ENCODE measurements at places on chromosomes 13 and 19.

GRCh38 chr19:44939668-44940067 is 2.4 kb upstream of the APOC4 start:
- DNase-seq = no peak

DNA sequence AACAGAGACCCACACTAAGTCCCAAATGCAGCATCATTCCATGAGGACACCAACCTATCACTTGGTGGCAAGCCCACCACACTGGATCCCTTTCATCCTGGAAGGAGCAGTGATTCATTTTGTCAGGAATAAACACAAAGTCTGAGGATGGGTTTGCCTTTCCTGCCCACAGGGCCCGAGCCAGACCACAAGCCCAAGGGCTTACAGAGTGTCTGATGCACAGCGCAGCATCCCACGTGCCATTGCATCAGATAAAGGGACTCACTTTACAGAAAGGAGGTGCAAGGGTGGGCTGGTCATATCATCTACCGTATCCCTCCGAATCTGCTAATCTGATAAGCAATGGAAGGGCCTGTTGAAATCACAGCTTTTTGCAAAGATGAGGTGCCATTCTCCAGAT is 12.2 kb upstream of the KCTD15 start:
- no peak for DNase-seq

GRCh38 chr13:51093574-51093973 is 17.5 kb downstream of the C13orf42 start:
- DNase-seq = no peak

- no peak for DNase-seq
These were observed 67.6 kb downstream of the SOX1 start for GRCh38 chr13:112134391-112135075.

- DNase-seq = no peak
These were observed 39.0 kb downstream of the RNASEH2B start for GRCh38 chr13:50948601-50949000.

- no peak for DNase-seq
These were observed 1147.5 kb downstream of the DIAPH3 start for GRCh38 chr13:59016250-59016649.

Measured in NCI-H2107 (cell line).